Fibroblast of skin of left biceps (primary cell): ENCODE measurements at places on chromosomes 3 and 15.

DNA sequence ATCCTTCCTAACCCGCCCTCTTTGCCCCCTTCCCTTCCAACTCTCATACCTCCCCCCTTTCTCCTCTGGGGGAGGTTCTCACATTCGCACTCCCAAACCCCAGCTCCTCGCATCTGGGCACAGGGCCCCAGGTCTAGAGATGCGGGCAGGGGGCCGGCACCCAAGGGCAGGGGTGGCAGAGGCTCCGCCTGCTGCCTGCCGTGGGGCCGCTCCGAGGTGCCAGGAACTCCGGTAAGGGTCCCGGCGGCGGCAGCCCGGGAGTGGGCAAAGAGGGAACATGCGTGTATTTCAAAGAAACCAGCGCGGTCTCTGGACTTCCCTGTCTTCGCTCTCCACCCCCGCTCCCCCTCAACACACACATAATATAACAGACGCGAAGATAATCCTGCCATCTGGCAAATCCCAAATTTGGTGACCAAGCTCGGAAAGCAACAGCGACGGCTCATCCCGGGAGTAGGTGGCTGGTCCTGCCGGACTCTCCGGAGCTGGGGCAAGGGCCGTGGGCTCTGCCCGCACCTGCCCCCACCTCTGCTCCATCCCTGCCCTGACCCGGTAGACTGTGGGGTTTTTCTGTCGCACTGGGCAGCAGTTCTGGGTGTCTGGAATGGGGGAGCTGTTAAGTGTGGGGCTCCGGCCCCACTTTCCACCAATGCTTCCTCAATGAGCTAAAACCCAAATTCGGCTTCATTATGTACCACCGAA lies 31.0 kb downstream of the NR2F2 start:
- no peak for DNase-seq

DNA sequence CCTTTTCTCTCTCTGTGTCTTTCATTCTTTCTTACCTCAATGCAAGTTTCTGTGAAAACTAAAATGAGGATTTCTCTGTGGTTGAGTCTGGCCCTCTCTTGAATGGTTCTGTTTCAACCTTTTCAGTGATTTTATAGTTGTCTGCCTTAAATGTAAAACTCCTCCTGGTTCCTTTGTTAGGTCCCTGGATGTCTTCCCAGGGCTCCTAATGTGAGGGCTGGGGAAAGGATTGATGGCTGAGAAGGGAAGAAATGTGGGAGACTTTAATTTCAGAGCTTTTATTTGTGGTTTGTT lies 90.6 kb upstream of the GRM7 start:
- DNase-seq: no peak

DNA sequence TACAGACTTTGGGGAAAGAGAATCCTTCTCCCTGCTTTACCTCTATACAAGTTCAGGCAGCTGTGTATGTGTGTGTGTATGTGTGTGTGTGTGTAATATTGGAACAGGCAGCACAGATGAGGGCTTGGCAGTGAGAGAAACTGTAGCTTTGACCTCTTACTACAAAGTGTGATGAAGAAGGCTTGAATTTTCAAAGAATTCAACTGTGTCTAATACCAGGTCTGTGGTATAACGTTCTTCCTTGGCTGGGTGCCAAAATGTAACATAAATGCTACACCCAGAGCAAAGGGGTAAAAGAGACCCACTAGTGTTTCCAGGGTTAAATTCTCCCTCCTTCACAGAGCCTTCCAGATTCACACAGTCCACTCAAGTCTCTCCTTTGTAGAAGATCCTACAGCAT lies 51.1 kb downstream of the CHST2 start:
- DNase-seq: no peak

- DNase-seq: no peak
Observed at GRCh38 chr3:34077417-34078195, 279.2 kb downstream of the PDCD6IP start.

DNA sequence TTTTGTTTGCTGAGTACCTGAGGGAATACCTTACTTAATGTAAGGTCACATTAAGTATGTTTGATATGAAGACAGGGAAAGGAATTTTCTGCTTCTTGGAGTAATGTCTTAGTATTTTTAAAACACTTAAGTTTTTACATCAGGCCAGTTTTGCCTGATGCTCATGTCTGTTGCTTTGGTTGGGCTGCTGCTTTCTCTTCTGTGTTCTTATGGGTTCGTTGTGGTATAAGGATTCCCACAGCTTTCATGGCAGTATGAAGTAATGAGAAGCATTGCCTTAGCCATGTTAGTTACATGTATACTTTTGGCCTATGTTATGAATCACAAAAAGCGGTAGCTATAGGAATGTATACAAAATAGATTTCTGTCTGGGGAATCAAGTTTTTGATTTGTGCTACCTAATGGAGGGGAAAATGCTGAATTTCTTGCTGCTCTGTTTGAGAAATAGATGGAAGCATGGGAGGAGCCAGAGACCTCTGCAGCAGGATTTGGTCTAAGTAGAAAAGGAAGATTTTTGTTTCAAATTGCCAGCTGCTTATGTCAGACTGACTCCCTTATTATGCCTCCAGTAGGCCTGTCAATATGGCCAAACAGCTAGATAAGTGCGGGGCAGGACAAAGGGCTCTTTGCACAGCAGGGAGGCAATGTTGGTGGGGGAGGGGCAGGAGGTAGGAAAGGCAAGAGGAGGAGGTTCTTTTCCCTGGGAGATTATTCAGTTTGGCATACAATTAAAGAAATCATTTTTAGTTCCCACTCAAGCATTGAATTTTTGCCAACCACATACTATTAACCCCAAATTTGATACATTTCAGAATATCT lies 5.2 kb downstream of the SETD5 start:
- no peak for DNase-seq

DNA sequence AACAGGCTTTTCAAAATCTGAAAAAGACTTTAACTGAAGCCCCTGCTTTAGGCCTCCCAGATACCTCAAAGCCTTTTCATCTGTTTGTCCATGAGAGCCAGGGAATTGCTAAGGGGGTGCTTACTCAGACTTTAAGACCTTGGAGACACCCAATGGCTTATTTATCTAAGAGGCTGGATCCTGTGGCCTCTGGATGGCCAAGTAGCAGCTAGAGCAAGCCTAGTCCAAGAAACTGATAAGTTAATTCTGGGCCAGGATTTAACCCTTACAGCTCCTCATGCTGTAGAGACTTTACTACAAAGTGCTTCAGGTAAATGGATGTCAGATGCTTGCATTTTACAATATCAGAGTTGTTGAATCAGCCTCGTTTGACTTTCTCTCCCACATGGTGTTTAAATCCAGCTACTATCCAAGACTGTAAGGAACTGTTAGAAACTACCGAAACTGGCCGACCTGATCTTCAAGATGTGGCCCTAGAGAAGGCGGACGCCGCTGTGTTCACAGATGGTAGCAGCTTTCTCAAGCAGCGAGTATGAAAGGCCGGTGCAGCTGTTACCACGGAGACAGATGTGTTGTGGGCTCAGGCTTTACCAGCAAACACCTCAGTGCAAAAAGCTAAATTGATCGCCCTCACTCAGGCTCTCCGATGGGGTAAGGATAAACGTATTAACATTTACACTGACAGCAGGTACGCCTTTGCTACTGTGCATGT lies 3.3 kb downstream of the DET1 start:
- no peak for DNase-seq

DNA sequence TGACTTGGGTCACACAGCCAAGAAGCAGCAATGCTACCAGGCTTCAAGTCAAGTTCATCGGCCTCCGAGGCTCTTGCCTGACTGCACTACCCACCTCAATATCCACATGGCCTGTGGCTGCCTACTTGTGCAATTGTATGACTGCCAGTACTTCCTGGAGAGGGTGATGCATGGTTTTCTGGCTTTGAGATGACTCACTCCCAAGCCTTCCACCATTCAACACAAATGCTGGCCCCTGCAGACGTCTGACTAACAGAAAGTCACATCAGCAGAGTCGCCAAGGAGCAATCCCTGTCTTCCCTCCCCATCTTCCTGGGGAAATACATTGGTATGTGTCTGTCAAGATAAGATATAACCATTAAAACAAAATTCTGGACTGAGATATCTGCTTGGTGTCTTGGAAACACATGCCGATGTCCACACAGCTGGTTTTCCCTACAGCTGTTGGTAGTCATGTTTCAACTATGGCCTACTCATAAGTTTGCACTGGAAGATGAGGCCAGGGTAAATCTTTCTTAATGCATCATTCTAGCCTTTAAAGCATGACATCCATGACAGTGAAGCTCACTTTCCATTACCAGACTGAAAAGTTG lies 79.6 kb upstream of the SPATA12 start:
- peak; percentile 90 for DNase-seq

- no peak for DNase-seq
Observed at GRCh38 chr15:40352281-40352901, 1.6 kb downstream of the PHGR1 start.

- DNase-seq: no peak
Observed at GRCh38 chr3:100402256-100402655, 917 bp downstream of the LNP1 start.

- DNase-seq: no peak
Observed at GRCh38 chr3:13622356-13622755, 73.4 kb downstream of the FBLN2 start.

- DNase-seq: no peak
Observed at GRCh38 chr3:18372786-18373405, 52.2 kb downstream of the SATB1 start.

GRCh38 chr15:50484781-50485180 lies 60.6 kb downstream of the USP8 start:
- DNase-seq: no peak

- DNase-seq: peak; percentile 12
Observed at GRCh38 chr15:27956285-27956684, 142.8 kb downstream of the OCA2 start.

DNA sequence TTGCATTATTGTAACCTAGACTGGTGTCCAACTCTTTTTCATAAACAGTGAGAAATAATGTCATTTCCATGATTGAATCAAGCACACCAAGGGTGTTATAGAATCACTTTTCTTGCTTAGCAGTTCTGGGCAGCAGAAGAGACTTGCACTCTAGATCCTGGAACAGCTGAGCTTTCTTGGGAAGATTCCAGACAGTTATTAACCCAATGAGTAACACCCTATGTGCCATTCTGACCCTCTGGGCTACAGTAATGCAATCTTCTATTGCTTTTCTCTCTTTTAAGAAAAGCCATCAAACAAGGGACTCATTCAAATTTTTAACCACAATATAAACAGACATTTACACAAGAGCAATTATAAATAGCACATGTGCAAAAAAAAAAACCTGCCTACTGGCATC lies 39.3 kb upstream of the USP3 start:
- no peak for DNase-seq

- no peak for DNase-seq
Observed at GRCh38 chr3:129176051-129176450, 7.6 kb downstream of the CNBP start.

DNA sequence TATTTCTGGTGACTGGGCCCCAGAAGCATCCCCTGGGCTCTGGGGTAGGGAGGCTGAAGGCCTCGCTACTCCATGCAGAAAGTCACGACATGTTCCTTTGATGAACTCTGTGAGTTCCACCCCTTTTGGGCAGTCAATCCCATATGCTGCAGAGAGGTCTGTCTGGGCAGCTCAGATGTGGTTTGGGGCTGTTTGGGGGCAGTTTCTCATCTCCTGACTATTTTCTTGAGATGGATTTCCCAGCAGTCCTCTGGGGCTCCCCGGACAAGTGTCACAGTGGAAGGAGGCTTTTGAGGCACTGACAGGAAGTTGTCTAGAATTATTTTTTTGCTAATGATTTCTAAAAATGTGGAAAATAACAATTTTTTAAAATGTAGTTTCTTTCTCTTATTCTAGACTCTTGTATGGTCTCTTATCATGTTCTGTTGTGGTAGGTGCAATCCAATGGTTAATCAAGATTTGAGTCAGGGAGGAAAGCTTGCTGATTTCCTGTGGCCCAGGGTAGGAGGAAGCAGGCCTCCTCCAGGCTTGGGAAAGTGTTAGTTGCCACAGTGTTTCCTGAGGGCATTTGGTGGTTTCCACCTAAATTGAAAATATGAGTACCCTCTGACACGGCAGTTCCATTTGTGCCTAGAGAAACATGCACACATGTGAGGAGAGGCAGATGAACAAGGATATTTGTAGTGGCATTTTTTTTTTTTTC lies 19.9 kb upstream of the TATDN2 start:
- no peak for DNase-seq

DNA sequence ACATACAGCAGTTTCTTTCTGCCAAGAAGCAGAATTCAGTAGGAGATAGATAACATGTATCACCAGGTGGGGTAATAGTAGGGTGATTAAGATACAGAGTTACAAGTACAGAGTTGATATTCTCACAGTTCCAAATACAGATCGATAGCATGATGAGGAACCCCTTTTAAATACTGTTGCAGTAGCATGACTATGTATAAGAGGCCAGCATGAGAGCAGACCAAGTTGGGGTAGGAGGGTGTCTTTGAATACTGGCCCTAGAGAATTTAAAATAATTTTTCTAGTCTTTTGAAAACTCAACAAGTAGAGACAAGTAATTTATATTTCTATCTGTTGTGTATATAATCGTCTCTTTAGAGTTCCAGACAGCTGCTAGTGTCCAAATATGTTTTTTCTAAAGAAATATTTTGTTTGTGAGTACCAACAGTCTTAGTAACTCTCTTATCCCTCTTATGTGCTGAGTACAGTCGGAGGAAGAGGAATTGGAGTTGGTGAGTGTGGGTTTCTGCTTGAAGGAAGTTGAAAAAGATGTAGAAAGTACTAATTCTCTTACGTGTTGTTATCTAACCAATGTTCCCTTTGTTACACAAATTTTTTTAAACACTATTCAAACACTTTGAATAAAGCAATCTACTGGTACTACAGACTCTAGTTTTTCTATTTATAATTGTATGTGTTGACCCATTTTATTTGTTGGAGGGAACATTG lies 30.2 kb downstream of the LYSMD4 start:
- DNase-seq: no peak

DNA sequence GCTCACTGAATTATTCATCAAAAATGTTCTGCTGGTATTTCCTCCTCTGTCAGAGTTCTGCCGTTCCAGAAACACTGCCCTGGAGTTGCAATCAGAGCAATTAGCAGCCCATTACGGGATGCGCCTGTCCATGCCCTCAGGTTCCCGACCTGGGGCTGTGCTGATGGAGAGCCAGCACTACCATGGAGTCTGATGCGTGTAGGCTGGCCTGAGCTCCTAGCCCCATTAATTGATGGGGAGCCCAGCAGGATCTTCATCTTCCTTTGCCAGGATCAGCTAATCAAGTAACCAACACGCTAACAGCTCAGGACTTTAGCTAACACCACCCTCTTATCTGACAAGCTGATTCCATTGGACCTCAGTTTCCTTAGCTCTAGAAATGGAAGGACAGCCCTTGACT lies 164.2 kb downstream of the ABHD5 start:
- DNase-seq: no peak

DNA sequence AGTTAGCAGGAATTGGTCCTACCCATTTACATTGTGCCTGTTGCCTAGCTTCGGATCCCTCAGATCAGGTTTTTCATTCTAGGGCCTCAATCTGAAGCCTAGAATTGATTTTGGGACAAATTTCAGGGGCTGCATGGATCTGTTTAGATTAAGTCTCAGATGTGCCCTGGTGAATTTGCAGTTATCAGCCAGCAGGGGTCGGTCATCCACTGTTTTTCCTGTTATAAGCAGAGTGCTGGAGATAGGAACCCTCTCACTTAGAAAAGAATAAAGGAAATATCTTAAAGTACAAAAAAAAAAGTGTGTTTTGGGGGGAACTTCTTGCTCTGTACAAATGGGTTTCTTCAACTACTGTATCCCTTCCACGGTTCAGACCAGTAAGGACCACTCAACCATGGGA lies 212.5 kb downstream of the BCHE start:
- DNase-seq: no peak
